Activated effector memory CD4-positive, alpha-beta T cell treated with anti-CD3 and anti-CD28 coated beads, Interleukin-2, amount 50 U/mL, for 16 hours (primary cell): ENCODE measurements at places on chromosomes 13 and 19.

DNA sequence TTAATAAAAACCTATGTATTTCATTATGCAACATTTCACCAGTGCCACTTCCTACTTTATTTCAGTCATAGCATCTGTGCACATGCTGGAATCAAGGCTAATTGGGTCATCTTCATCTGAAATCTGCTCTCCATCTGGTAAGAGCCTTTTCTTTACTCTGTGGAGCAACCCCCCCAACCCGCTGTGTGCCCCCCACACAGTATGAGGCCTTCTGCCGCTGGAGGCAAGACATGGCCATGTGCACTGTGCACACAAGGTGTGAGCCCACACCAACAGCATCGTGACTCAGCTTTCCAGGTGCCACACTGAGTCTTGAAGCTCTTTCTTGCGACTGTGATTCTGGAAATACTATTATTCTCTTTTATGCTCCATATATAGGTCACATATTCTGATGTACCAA lies 471.0 kb downstream of the TBC1D4 start:
- no peak for DNase-seq

DNA sequence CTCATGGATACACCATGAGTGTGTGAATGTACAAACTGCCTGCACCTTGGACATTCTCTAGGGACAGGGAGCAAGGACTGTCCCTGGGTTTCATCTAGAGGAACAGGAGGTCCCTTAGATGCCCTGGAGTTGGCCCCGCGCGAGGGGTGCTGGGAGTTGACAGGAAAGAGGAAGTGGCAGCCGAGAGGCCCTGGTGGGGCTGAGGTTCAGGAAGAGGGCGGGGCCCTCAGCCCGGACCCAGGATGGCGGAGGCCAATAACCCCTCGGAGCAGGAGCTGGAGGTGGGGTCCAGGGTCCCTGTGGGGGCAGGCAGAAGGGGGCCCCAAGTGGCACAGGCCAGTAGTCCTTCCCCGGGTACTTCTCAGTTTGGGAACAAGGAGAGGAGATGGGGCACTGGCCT lies 6.9 kb downstream of the PKN1 start:
- peak; percentile 92 for DNase-seq

GRCh38 chr19:49475995-49476880 lies 2.2 kb downstream of the FLT3LG start:
- peak; percentile 90 for DNase-seq

GRCh38 chr19:32012886-32013631 lies 332.4 kb upstream of the ZNF507 start:
- no peak for DNase-seq

DNA sequence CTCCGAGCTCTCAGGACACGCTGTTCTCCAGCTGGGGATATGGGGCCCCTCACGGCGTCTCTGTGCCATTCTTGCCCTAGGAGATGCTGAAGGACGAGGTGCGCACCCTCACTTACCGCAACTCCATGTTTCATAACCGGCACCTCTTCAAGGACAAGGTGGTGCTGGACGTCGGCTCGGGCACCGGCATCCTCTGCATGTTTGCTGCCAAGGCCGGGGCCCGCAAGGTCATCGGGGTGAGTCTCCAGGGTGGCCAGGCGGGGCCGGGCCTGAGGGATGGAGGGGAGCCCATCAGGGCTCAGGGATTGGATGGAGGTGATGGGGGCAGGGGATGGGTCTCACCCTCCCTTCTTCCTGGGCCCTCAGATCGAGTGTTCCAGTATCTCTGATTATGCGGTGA lies 4.8 kb downstream of the PRMT1 start:
- no peak for DNase-seq

DNA sequence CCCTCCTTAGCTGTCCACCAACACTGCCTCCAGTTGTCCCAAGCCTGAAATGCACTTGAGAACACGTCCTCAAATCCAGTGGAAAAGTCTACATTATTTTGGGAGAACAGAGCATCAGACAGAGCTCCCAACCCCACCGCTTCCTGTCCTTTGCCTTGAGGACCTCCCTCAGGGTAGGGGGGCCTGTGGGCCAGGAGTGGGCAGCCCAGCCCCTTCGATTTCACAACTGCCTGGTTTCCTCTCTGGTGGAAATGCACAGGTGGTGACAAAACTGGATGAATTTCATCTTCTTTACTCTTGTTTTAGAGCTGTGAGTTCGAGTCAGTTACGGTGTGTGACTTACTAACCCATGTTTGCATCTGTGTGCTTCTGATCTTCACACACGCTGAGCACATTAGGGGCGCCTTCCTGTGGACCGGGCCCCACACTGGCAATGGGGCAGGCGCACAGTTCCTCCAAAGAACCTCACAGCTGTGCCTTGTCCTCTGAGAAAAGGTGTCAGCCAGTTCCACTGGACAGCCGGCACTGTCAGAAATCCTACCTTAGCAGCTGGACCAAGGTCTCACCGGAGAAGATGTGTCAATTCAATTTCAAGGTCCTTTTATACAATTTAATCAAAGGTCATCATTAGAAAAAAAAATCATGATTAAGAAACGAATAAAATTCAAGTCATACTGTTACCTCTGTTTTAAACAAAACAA lies 80.2 kb downstream of the IRS2 start:
- DNase-seq = no peak

- DNase-seq = peak; percentile 80
Observed at GRCh38 chr19:34171539-34171876, 796 bp upstream of the LSM14A start.

- no peak for DNase-seq
Observed at GRCh38 chr19:55650126-55650557, 2.1 kb downstream of the CCDC106 start.

DNA sequence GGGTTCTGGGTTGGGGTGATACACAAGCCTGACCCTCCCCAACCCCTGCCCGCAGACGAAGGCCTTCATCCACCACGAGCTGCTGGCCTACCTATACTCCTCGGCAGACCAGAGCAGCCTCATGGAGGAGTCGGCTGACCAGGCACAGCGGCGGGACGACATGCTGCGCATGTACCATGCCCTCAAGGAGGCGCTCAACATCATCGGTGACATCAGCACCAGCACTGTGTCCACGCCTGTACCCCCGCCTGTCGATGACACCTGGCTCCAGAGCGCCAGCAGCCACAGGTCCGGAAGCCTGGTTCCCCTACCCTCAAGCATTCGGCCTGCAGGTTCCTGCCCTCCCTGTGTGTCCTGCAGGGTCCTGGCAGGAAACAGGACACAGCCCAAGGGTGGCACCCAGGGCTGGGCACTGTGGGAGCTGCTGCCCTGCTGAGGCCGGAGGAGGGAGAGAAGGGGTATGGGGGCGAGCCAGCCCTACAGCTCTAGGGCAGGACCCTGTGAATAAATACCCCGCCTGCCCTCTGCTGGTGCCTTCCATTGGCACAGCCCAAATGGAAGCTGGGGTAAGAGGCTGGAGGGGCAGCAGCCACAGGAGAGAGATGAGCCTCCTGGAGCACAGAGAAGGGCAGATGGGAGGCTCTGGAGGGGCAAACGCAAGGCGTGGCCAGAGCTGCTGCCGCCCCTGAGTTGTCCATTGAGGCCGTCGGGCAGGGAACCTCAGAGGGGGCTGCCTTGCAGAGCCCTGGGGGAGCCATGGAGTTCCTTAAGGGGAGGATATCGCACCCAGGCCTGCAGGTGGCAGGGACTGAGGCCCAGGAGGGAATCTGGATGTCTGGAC lies 6.8 kb downstream of the TMED1 start:
- DNase-seq = no peak

GRCh38 chr13:33080972-33081590 lies 64.9 kb downstream of the KL start:
- DNase-seq = no peak

GRCh38 chr13:79231887-79232286 lies 174.2 kb downstream of the RBM26 start:
- no peak for DNase-seq

DNA sequence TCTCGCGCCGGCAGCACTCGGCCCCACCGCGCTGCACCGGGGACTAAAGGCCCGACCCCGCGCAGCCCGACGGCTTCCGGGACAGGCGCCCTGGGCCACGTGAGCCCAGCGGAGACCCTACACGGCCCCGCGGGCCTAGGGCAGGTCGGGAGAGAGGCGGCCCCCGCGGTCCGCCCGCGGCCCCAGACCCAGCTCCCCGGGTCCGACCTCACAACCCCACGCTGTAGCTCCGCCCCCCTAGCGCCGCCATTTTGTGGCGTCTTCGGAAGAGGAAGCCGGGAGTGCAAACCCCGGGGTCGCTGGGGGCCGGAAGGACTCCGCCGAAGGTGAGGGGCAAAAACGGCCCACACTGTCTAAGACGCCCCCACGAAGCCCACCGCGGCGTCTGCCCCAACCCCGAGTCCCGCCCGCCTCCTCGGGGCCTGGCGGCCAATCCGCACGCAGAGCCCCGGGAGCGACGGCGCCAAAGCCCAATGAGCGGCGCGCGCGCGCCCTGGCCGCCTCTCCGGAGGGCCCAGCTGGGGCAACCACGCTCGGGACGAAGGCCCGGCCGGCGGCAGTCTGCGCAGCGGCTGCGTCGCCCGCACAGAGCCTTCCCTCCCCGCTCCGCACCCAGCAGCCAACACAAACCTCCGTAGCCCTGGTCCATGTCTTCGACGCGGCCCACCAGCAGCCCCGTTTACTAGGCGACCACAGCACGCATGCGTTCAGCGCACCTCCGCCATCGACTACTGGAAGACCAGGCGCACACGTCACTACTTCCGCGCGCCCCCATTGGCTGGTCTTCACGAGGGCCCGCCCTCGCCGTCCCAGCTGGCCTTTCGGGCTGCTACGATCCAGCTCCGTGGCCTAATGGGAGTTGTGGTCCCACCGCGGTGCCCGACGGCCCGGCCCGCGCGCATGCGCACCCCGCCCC lies at the start of gene AKAP8:
AKAP8 (minus strand) TSS at position 705 of the 916 bp plus-strand sequence; CDS start at position 649, 56 bp downstream.
- DNase-seq = peak; percentile 99

- DNase-seq = no peak
Observed at GRCh38 chr19:19533841-19534240, 4.2 kb upstream of the CILP2 start.

DNA sequence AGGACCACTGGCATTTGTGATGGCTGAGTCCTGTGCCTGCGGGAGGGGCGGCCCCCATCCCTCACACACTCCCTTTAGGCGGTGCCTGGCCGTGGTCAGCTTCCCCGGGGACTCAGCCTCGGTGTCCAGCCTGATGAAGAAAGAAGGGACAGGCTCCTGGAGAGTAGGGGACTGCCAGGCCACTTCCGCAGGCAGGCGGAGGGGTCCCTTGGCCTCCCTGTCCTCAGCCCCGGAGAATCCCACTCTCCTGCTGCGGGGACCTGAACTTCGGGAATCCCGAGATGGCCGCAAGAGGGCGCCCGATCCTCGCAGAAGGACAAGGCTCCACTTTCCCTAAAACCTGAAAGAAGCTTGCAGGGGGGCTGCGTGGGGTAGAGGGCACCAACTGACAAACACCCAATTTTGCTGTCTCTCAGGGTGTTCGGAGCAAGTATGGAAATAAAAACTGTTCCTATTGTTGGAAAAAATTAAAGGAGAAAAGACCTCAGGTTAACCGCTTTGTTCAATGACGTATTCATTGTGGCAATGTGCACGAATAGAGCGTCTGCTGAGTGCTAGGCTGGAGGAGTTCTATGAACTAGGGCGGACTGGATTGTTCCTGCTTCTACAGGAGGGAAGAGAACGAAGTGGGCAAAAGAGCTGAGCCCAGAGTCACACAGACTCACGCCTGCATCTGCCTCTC lies 297.3 kb downstream of the ZNF536 start:
- DNase-seq = peak; percentile 81

DNA sequence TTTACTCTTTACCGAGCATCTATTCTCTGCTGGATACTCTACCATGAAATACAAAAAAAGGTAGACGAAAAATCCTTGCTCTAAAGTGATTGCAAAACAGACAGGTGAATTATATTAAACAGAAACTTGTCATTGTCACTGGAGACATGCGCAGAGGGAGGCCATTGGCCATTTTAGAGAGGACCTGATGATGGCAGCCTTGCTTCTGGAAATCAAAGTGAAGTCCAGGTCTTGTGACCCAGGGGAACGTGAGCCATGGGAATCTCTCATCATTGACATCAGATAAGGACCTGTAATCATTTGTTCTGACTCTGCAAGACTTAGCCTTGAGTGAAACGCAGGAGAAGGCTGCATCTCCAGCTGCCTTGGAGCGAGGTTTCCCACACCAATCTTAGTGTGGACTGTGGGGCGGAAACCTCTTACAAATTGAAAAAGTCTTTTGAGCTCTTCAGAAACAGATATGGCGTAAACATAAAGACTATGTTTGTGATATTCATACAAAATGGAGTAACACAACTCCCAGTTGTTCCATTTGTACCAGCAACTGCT lies 16.8 kb upstream of the SLC46A3 start:
- no peak for DNase-seq

DNA sequence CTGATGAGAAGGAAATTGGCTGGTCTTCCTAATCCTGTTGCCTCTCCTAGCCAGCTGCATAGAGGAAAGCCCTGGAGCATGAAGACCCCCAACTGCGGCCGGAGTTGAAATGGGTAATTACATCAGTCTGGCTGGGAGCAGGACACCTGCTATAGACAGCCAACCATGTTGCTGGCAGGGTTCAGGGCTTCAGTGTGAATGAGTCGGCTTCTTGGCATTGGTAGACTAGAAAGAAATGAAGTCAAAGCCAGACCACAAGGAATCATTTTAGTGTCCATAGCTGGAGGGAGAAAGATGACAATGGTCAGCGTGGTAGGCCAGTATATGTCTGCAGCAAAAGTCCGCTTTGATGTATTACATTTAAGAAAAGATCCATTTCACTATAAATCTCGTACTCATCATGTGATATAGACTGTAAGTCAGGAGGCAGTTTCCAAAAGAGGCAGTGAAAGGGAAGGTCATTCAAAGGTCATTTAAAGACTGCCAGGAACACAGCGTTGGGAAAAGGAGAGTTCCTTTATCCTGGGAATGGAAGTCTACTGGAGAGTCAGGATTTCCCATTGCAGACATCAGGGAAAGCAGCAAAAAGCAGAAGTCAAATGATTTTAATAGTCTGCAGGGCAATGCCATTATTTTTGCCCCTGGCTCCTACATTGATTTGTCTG lies 262.7 kb downstream of the DNAJC15 start:
- DNase-seq = no peak

GRCh38 chr13:78686461-78686860 lies 27.5 kb upstream of the OBI1 start:
- no peak for DNase-seq

DNA sequence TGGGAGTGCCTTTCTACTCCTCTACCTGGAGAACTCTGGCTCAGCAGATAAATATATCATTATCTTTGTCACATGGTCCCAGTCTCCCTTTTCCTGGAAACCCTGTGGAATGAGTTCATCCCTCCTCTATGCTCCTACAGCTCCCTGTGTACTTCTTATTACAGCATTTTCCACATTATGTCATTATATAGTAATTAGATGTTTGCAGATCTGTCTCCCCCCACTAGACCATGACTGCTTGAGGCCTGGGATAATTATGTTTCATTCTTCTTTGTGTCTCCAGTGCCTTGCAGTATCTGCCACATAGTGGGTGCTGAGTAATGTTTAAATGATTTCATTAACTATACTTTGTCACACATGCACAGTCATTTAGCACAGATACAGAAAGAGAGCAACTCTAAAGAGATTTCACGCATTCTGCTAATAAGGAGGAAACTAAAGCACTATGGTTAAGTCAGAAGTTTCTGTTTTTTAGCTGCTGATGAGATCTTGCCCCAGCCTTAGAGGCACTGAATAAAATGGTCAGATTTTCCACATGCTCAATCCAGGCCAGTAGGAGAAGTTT lies 66.1 kb upstream of the DIAPH3 start:
- DNase-seq = no peak

- no peak for DNase-seq
Observed at GRCh38 chr13:47126432-47126831, 229.6 kb upstream of the HTR2A start.

- DNase-seq = no peak
Observed at GRCh38 chr19:57665261-57665806, 3.4 kb upstream of the ZSCAN4 start.
